ENCODE measurements at places on chromosomes 5 and 9.

GRCh38 chr5:122385286-122385685 is 73.2 kb downstream of the SNCAIP start:
- DNase-seq = no peak

- no peak for DNase-seq
Measured at GRCh38 chr5:43993634-43994351, 390.8 kb downstream of the NNT start.

DNA sequence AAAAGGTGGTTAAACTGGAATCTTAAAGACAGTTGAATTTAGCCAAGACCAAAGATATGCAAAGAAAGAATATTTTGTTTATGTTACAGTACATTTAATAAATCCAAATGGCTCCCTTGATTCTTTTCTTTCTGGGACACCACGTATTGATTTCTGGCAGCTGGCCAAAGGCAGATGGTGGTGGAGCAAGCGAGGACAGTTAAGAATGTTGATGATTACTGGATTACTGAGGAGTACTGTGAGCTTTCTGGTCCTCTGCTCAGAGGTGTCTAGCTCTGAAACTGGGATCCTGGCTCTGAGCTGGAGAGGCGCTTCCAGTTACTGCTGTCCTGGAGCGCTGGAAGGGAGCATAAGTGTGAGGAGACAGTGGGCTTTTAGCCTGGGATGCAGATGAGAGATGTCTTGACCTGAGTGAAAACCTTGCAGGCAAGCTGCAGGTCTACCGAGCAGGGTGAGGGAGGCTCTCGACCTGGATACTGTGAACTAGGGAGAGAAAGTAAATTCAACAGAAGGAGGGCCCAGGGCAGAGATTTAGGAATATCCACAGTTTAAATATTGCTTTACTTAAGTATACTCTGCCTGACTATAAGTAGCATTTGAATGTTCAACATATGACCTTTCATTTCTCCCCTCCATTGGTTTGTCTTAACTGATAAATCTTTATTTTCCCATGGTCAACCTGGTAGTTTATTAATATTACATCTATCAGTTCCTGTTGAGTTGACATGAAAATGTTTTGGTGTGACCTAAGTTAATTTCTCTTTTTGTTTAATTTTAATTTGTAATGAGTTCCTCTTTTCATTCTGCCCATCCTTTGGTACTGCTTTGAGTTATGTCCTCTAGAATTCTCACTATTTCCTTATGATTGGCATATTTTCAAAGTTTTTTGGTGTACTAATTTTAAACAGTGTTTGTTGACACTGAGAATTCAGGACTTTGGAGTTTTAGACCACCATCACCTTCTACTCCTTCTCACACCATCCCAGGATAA is 3.7 kb downstream of the SYK start:
- peak; percentile 60 for DNase-seq

DNA sequence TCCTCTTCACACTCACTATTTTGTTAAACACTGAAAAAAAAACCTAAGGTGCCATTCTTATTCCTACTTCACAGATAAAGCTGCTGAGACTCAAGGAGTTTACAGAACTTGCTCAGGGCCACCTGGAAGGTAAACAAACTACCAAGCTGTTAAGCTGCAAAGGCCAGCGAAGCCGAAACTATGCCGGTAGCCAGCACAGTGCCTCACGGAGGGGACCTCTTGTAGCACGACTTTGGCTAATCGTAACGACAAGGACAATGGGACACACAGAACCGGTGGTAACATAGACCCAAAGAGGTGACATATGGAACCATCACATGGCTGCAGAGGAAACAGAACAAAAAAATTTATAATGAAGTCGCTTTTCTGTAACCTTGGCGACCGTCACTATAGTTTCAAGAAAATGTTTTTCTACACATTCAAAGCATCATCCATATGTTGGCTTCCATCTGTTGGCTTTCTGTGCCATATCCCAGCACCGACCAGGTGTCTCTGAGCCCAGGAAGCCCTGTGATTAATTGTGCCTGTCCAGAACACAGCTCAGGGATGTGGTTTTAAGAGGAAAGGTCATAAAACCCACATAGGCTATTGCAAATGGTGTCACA is 60.3 kb downstream of the S1PR3 start:
- no peak for DNase-seq

GRCh38 chr5:121421646-121422045 is 430.0 kb upstream of the FTMT start:
- no peak for DNase-seq

GRCh38 chr5:117182104-117182503 is 607.5 kb upstream of the SEMA6A start:
- no peak for DNase-seq

DNA sequence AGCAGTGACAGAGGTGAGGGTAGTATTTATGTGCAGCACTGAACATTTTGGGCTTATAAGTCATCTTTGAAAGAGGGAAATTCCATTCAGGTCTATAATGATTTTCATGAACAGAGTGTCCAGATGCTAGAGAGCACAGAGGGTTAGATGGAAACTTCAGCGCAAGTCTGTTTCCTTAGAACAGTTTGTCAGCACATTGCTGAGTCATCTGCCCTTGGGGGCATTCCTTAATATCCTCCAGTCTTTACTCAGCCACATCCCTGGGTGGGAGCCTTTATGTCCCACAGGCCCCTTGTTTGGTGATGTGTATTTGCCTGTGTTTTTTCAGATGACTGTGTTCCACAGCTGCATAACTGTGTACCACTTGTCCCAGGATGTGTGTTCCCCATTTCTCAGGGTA is 138.5 kb upstream of the S1PR3 start:
- no peak for DNase-seq

- DNase-seq = no peak
Measured at GRCh38 chr5:142250119-142250518, 74.7 kb downstream of the SPRY4 start.

DNA sequence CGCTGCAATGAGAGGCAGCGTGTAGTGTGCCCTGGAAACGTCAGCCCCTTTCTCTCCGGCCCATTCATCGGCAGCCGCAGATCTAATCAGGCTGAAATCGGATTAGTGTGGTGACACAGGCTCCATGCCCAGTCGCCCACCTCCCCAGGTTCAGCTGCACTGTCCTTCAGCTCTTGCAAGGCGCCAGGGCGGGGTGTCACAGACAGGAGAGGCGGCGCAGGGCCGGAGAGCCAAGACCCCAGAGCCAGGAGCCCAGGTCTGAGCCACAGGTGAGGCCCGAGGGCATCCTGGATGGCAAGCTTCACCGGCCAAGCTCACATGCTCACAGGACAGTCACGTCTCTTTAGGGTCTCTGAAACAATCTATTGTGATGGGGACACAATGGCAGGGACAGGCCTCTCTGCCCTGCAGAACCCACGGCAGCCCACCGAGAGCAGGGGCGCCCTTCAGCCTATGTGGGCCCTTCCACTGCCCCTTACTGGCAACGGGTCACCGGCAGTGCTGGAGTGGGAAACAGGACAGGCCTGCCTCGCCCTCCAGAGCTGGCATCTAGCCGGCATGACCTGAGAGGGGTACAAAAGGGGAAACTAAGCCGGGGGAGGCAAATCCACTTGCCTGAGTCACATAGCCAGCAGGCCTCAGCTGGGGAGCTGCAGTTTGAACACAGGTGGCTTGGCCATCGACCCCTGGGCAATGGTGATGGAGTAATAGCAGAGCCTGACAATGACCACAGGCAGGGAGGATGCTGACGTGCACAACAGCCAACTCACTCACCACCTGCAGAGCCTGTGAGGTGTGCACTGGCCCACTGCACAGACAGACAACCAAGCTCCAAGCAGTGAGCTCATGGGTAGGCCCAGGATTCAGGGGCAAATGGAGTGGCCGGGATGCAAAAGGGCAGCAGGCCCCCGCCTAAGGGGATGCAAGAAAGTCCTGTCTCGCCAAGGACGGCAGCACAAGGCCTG is 48.1 kb downstream of the VAV2 start:
- DNase-seq = no peak

DNA sequence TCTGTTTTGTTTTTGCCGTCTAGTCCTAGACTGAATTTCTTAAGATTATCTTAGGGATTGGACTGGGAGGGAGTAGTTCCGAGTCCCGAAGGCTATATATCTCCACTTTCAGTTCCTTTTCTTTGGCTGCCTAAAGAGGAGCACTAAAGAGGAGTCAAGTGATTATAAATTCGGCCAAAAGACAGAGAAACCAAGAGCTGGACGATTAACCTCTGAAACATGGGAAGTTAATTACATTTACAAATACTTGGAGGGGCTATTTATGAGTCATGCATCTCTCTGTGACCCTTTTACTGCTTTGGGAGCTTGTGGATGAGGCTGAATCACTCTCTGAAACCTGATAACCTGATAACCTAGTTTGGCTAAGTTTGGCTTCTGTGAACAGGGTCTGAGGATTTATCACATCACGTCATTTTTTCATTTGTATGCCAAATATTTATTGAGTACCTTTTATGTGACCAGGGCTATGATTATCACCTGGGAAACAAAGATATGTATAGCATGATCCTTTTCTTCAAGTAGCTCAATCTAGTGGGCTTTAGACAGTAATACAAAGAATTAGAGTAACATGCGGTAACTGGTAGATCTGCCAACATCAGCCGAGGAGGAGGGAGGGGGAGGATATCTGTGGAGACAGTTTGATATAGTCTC is 180.9 kb downstream of the CD180 start:
- no peak for DNase-seq

DNA sequence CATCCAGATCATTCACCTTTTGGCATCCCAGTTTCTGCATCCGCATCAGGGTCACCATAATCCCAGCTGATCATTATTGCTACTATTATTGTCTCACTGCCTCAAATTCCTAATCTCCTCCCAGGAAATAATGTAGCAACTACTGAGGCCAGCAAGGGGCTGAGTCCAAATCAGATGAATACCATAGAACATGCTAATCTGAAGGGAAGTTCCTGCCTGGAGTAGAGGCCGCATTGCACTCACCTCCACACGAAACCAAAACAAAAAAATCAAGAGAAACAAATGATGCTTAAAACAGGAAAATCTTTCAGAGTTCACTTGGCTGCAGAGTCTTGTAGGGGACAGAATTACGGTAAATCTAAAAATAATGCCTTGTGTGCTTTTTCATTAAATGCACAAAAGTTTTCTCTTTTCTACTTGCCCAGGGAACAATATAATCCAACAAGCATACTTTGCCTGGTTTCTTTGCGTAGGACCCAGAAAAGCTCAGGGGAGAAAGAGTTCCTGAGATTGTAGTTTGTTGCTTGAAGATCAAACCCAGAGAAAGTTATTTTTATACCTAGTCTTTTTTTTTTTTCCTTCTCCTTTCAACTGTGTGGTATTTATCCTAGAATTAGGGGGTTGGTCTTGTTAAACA is 87.7 kb upstream of the KLF4 start:
- no peak for DNase-seq

DNA sequence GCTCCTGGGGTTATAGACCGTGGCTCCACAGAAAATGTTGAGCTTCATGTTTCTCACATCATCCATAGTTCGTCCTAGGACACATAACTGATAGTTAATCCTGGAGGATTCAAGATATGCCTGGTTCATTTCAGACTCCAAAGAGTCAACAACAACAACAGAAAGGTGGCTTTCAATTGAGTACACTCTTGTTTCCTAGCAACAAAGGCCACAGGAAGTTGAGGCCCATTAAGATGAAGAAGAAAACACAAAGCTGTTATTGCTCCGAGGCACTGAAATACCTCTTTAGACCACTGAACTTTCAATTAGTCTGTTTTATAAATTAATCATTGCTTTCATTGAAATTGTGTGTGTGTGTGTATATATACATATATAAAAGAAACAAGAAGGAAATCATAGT is 154.5 kb downstream of the YIPF5 start:
- no peak for DNase-seq

DNA sequence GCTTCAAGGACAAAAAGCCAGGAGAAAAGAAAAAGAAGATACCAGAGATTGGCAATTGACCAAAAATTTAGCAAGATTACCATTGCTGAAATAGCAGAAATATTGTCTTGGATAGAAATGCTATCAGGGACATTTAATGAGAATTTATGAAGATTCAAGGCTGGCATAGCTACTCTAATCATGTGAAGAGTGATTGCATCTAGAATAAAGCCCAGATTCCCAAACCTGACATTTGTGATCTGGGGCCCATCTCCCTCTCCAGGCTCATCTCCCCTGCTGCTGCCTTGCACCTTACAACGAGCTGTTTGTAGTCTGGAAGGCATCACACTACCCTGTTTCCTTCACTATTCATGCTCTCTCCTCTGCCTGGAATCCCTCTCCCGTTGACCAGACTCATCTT is 114.5 kb downstream of the C9orf152 start:
- no peak for DNase-seq

- no peak for DNase-seq
Measured at GRCh38 chr9:130823435-130823834, 11.6 kb upstream of the ABL1 start.

DNA sequence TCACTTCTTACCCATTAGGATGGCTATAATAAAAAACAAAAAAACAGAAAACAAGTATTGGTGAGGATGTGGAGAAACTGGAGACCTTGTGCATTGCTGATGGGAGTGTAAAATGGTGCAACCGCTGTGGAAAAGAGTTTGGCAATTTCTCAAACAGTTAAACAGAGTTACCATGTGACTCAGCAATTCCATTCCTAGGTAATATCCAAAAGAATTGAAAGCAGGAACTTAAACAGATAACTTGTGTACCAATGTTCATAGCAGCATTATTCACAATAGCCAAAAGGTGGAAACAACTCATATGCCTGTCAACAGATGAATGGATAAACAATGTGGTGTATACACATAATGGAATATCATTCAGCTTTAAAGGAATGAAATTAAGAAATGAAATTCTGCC is 28.9 kb downstream of the DCP2 start:
- DNase-seq = no peak

DNA sequence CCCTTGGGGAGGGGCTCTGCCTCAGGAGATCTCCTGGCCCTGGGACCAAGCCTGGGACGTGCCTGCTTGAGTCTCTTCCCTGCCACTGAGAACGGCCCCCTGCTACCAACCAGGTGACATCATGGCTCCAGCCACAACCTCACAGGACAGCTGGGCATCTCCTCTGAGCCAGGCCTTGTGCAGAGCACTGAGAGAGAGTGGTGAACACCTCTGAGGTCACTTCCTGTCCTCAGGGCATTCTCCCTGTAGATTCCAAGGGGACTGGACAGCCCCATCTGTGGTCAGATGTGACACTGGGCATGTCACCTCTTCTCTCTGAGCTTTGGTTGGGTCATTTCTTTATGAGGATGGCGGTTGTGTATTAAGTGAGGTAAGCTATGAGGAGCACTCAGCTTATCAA is 172.0 kb downstream of the MELK start:
- DNase-seq = no peak

- DNase-seq = no peak
Measured at GRCh38 chr5:121628783-121629182, 222.9 kb upstream of the FTMT start.

DNA sequence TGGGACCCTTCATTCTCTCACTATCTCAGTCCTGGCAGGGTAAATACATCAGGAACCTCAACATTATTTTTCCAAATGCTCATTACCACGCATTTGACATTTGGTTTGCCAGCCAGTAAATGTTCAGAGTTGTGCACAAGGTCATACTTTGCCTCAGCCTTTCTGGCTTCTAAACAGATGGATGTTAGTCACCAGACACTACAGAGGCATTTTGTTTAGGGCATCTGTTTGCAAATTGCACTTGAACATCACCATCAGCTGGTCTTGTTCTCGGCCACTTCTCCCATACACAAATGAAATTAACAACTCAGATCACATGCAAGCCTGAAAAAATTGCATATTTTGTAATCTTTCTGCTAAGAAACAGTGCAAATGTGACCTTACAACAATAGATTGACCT is 75.0 kb upstream of the SLC1A1 start:
- no peak for DNase-seq

- DNase-seq = no peak
Measured at GRCh38 chr9:114454652-114455051, 50.6 kb downstream of the WHRN start.
